ENCODE measurements at places on chromosomes 5 and 9.

GRCh38 chr5:127056896-127057295, 16.4 kb downstream of the C5orf63 start:
- no peak for DNase-seq

DNA sequence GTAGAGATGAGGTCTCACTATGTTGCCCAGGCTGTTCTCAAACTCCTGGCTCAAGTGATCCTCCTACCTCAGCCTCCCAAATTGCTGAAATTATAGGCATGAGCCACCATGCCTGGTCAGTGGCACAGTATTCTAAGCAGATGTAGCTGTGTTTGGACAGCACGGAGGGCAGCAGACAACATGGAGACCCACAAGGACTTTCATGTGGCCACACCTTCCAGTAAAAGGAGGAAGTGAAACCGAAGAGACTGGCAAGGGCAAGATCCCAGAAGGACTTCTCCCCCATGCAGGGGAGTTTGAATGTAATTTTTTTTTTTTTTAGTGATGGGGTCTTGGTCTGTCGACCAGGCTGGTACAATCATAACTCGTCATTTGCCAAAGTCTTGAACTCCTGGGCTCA, 172.2 kb downstream of the TRPM3 start:
- DNase-seq = no peak

DNA sequence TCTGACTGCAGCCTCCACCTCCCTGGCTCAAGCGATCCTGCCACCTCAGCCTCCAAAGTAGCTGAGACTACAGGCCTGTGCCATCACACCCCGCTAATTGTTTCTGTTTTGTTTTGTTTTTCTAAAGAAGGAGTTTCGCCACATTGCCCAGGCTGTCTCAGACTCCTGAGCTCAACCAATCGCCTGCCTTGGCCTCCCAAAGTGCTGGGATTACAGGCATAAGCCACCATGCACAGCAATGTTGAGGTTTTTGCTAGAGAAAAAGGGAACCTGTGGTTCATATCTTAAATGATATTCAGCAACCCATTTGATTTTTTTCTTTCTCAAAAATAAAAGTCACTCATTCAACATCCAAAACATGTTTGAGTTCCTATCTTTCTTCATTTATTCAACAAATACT, 20.4 kb upstream of the DELE1 start:
- DNase-seq = no peak

- DNase-seq = no peak
Observed at GRCh38 chr5:136810261-136810801, 445.0 kb upstream of the TRPC7 start.

- no peak for DNase-seq
Observed at GRCh38 chr5:153624451-153624765, 133.9 kb downstream of the GRIA1 start.

GRCh38 chr5:82417776-82418607, 139.8 kb upstream of the RPS23 start:
- no peak for DNase-seq

DNA sequence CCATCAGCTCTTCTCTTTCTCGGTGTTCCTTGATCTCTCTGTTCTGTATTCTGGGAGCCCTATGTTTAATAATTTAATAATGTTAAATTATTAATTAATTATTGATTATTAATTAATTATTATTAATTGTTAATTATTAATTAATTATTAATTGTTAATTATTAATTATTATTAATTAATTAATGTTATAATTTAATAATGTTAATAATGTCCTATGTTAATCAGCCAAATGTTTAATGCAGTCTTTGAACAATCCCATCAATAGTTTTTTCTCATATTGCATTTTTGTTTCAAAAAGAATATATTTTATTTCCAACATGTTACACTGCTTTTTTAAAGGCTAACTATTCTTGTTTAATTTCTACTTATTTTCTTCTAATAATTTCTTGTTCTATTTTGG, 26.2 kb downstream of the MGAT1 start:
- DNase-seq = no peak

DNA sequence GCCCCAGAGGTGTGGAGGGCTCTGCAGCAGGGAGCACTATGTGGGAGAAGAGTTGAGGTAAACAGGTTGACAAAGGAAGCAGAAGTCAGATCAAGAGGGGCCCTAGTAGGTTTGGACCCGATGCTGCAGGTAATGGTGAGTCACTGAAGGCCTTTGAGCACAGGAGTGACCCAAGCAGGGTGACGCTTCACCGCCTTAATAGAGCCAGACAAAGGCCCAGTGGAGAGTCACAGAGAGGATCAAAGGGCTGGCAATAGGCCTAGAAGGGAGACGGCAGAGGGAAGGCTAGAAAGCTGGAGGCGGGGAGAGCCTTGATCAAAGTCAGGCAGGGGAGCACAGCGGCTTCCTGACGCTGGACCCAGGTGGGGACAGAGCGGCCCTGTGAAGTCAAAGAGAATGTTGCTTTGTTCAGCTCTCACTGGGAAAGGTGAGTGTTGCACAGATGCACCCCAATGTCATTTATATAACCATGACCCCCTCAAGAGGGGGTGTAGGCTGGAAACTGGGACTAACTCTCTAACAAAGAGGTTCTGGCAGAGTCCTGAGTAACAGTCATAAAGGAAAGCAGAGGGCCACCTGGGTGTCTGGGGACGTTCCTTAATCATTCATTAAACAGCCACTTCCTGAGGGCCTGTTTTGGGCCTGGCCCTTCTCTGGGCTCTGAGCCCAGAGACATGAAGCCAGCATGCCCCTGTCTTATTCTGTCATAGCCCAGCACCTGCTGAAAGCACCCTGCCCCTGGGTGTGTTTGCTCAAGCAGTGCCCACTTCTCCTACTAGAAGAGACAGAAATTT, 9.8 kb upstream of the CPLX2 start:
- no peak for DNase-seq

Measured in stimulated activated CD4-positive, alpha-beta T cell treated with anti-CD3 and anti-CD28 coated beads, Interleukin-1b, Interleukin-23, amount 100 ng/mL, for 4 hours (primary cell).